ENCODE measurements at places on chromosomes 11 and 22.
A peak's percentile ranks its signal among the peaks of the same experiment; 100 is the strongest.

DNA sequence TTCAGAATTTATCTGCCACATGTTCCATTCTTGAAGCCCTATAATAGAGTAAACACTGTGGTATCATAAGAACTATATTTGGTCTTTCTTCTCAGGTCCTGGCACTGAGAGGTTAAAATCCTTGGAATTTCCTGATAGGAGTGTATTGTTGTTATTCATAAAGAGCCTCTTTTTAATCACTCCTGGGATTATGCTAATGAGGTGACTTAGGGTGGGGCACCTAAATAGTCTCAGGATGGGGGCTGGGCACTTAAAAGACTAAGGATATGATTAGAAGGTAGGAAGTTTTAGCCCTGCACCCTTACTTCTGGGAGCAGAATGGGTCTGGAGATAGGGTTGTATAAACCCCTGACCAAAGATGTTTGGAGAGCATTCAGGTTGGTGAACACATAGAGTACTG lies 755.2 kb upstream of the TENM4 start:
- DNase-seq: no peak

- DNase-seq: no peak
These were observed 200.6 kb downstream of the CEP164 start for GRCh38 chr11:117528097-117528721.

DNA sequence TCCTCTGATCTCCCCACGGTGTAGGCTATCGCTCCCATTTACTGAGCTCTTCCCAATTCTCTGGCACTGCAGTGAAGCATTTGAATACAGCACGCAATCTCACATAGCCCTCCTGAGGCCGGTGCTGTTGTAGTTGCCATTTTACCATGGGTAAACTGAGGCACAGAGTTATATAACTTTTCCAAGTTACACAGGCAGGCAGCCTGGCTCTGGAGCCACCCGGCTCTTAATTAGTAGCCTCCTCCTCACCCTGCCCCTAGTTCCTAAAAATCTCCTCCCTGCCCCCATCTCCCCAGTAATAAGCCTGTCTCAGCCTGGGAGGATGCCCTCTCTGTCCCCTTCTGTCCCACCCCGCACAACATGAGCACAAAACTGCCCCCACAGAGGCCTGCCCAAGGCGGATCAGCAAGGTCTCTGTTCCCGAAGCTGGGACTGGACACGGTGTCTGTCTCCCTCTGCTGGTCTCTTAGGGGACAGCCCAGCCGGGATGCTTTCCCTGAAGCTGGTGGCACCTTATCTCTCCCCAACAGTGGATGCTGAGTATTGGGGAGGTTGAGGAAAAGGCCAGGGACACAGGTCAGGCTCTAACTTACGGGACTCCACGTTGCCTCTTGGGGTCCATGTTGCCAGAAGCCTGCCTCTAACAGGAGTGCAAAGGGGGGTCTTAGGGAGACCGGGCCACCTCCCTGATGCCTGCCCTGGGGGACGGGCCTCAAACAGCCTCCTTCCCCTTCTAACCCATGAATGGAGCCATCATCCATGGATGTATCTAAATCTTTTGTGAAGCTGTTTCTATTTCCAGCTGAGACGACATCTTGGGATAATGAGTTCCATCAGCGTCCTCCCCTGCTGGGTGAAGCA lies 9.1 kb upstream of the CLCF1 start:
- DNase-seq: peak; percentile 62

GRCh38 chr11:66335531-66336233 lies 552 bp downstream of the RIN1 start:
- DNase-seq: no peak

GRCh38 chr11:92781151-92781550 lies 188.3 kb upstream of the MTNR1B start:
- no peak for DNase-seq

- DNase-seq: no peak
These were observed 816.2 kb upstream of the LUZP2 start for GRCh38 chr11:23680488-23681230.

- no peak for DNase-seq
These were observed 1074.9 kb downstream of the FAM181B start for GRCh38 chr11:81658722-81659121.

GRCh38 chr11:66864924-66865697 lies 8.2 kb downstream of the LRFN4 start:
- no peak for DNase-seq

DNA sequence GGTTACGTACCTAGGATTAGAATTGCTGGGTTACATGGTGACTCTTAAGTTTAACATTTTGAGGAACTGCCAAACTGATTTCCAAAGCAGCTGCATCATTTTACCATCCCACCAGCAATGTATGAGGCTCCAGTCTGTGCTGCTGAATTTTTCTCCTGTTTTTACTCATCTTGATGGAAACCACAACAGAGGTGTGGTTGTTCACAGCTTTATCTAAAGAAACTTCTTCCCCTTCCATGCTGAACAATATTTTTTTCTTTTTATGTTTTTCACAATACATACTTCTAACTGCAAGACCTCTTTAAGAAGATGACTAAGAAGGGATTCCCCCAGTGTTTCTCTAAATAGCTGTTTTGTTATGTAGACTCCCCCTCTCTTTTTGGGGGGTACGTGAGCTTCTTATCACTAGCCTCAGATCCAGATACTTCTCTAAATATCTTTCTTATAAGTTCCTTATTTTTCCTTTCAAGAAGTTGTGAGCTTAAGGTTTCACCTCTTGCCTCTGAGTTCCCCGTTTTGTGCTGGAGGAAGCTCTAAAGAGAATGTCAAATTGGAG lies 24.0 kb downstream of the TCP11L1 start:
- DNase-seq: no peak

GRCh38 chr11:8809939-8810539 lies 101.0 kb upstream of the AKIP1 start:
- DNase-seq: no peak

DNA sequence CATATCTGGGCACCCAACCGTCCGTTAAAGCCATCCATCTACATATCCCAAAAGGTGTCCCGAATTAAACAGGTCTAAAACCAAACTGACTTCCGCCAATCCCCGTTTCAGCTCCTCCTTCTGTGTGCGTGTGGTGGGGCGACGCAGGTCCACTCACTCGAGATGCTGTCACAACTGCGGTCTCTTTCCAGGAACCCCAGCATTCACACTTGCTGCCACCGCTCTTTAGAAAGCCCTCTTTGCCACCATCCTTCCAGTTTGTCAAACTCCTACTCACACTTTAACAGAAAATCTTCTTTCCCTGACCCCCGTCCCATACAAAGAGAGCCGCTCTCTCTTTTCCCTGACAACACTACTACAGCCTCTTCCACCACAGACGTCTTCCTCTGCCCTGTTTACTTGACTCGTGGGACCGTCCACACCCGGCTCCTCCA lies 467 bp downstream of the ESS2 start:
- no peak for DNase-seq

GRCh38 chr11:85643191-85643614 lies 4.6 kb upstream of the TMEM126A start:
- DNase-seq: no peak

- DNase-seq: no peak
These were observed 7.2 kb downstream of the LMO1 start for GRCh38 chr11:8256271-8257002.

- no peak for DNase-seq
These were observed 124.7 kb upstream of the POU2AF2 start for GRCh38 chr11:111120696-111121302.

DNA sequence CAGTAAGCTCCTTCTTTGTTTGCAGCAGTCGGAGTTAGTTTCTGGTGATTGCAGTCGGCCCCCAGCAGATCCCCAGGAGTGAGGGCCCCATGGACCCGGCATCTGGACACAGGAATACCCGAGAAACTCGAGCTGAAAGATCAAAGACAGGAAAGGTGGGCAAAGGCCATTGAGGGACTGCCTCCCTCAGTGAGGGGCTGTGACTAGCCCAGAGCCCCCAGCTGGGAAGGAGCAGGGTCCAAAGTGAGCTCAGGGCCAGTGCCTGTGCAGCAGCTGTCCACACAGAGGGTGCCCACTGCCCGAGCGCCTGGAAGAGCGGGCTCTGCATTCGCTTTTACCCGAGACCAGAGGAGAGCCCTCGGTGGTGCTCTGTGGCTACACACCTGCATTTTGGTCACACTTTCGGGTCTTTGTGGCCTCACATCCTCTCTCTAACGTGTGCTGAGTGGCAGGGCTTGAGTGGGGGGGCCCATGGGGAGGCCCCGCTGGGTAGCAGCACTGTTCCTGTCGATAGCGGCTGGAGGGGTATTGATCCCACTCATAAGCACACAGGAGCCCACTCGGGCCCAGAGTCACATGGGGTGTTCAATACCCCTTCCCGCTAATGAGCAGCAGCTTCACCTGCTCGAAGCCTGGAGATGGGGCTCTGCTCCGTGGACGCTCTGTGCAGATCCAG lies 532.9 kb downstream of the TBC1D22A start:
- DNase-seq: no peak

DNA sequence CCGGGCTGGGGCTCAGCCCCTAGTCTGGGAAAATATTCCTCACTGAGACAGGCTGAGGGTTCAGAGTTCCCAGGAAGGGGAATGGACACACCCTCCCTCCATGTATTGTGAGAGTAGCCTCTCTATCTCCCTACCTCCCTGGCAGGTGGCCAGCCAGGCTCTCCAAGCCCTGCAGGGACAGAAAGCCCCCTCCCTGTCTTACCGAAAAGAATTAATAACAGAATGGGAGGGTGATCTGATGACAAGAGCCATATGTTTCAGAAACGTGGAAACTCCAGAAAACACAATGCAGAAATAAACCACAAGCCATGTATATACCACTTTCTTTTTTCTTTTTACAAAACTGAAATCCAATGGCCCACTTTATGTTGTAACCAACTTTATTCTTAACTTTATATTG lies 140.0 kb downstream of the CHST1 start:
- no peak for DNase-seq

GRCh38 chr11:72828081-72828567 lies 13.9 kb downstream of the ATG16L2 start:
- DNase-seq: no peak

GRCh38 chr22:38402204-38402603 lies 52.8 kb downstream of the KCNJ4 start:
- no peak for DNase-seq

- DNase-seq: no peak
These were observed 262.4 kb upstream of the PLET1 start for GRCh38 chr11:112523031-112523430.

DNA sequence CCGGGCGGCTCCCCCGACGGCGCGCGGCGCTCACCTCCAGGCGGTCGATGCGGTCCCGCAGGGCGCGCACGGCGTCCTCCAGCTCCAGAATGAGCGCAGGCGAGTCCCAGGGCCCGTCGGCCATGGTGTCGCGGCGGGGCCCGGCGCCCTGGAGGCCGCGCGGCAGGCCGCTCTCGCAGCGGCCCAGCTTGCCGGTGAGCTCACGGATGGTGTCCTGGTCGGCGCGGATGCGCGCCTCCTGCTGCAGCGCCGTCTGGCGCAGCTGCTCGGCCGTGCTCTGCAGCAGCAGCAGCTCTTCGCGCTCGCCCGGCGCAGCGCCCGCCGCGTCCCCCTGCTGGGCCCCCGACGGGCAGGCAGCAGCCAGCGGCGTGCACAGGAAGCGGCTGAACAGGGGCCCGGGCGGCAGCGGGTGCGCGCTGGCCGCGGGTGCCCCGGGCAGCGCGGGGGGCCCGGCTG lies 599 bp downstream of the NPTXR start:
- peak; percentile 49 for DNase-seq

DNA sequence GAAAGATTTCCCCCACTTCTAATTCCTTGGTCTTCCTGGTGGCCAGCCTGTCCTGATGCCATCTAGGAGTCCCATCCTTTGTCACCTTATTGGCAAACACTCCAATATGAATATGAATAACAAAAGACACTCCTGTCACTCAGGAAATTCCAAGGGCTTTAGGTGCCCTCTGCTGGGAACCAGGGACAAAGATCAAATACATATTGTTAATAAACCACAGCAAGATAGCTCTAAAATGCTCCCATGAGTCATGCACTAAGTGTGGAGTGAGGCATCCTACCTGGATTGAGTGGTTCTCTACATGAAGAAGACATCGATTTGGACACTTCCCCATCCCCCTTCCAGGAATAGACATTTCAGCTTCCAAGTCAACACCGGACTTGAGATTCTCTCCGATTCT lies 823.6 kb downstream of the TBC1D22A start:
- DNase-seq: no peak

DNA sequence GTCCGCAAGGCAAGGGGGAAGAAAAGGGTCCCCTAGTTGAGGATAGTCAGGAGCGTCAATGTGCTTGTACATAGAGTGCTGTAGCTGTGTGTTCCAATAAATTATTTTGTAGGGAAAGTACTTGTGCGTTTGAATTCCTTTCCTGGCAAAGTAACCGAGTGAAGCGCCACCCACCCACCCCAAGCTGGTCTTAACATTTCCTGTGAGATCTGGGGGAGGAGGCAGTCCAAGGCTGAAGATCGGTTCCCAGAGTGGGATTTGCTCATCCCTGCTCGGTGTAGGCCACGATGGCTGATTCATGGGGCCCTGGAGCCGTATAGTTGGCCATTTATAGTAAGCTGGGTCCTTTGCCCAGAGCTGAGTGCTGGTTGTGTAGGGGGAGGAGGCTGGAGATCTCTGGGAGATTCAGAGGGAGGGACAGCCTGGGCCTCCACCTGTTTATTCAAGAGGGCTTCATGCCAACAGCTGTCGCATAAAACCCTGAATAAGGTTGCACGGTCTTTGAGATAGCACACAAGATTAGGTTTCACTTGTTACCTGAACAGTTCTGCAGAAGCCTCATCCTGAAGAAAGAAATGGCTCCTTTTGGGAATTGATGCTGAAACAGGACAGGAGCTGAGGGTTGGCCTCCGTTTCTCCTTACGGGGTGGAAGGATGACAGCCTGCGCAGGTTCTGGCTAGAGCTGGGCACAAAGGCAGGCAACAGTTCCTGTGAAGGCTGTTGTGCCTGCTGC lies 2.4 kb downstream of the ATF4 start:
- no peak for DNase-seq

DNA sequence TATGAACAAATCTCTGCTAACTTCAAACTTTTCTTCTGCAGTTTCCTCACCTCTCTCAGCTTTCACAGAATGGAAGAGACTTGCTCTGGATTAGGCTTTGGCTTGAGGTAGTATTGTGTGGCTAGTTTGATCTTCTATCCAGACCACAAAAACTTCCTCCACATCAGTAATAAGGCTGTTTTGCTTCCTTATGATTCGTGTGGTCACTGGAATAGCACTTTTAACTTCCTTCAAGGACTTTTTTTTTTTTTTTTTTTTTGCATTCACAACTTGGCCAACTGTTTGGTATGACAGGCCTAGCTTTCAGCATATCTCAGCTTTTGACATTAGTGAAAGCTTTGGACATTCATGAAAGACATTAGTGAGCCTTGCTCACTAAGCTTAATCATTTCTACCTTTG lies 47.5 kb upstream of the LRRC55 start:
- no peak for DNase-seq

GRCh38 chr22:20751185-20751851 lies 22.6 kb upstream of the SERPIND1 start:
- no peak for DNase-seq

GRCh38 chr11:62324731-62325556 lies 12.3 kb upstream of the ASRGL1 start:
- peak; percentile 9 for DNase-seq

DNA sequence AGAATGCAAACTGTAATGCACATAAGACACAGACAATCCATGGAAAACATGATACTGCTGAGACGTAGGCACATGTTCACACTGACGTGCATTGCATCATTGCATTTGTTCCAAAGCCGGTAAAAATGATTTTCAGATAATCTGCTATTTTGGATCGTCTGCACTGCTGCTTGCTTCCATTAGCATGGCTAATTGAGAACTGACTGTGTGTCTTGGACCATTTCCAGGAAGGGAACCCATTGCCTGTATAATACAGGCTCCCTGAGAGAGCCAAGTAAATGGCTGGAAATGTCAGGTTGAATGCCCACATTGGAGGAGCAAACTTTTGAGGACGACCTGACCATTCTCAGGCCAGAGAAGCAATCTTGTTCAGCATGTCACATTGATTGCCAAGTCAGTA lies 304.8 kb downstream of the ST3GAL4 start:
- no peak for DNase-seq
